ENCODE measurements at places on chromosomes 3 and 15.
A peak's percentile ranks its signal among the peaks of the same experiment; 100 is the strongest.

DNA sequence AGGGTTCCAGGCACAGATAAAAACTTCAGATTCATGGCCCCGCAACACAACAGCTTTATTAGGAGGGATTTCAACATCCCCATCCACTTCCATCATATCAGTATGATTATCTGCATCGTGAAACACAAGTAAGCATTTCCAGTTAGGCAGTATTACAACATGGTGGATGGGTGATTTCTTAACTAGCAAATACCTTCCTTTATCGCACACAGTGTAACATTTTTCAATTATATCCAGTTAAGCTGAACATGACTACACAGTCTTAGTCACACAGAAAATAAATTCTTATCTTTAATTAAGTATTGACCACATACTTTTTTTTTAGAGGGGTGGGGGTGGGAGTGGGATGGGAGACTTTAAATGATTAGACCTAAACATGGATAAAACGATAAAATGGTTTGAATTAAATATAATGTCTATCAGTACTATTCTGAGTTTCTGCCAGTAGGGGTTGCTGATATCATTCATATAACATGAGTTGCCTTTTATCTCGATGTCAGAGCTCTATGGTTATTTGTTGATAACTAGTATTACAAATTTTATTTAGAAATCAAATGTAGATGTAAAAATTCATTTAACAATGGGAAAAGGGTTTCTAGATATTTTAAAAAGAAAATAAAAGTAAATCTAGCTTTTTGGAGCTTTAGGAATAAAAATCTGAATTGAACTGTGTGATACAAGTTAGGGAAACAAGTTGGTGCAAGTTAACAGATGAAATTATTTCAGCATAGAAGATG lies 146.6 kb downstream of the TBL1XR1 start:
- DNase-seq, result no peak

DNA sequence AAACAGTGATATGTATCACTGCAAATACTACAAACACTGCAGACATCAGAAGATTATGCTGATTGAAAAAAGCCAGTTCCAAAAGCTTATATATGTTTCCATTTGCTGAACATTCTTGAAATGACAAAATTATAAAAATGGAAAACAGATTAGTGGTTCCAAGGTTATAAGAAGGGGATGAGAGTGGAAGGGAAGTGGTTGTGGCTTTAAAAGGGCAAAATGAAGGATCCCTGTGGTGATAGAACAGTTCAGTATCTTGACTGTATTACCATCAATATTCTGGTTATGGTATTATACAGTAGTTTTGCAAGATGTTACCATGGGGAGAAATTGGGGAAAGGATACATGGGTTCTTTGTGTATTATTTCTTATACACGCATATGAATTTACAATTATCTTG lies 77.8 kb downstream of the DZIP3 start:
- DNase-seq, result no peak

- peak; percentile 1 for DNase-seq
Measured at GRCh38 chr3:109532257-109533216, 195.2 kb upstream of the DPPA4 start.

DNA sequence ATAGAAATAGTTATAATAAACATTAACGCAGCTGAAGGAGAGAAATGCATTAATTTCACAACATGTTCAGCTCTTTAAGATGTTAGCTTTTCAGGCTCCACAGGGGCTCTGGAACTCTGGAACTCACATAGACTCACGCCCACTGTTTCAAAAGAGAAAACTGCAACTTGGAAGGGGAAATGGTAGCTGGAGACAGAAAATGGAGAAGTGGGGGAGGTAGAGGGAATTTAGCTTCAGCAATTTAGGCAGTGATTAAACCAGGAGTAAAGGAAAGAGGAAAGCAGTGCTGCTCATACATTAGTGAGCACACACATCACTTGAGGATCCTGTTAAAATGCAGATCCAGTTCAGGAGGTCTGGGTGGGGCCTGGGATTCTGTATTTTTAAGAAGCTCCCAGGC lies 274.8 kb upstream of the TRIM42 start:
- DNase-seq, result no peak

- DNase-seq, result no peak
Measured at GRCh38 chr15:94875550-94875949, 644.2 kb downstream of the MCTP2 start.

- DNase-seq, result no peak
Measured at GRCh38 chr3:153658136-153658535, 463.1 kb upstream of the ARHGEF26 start.

DNA sequence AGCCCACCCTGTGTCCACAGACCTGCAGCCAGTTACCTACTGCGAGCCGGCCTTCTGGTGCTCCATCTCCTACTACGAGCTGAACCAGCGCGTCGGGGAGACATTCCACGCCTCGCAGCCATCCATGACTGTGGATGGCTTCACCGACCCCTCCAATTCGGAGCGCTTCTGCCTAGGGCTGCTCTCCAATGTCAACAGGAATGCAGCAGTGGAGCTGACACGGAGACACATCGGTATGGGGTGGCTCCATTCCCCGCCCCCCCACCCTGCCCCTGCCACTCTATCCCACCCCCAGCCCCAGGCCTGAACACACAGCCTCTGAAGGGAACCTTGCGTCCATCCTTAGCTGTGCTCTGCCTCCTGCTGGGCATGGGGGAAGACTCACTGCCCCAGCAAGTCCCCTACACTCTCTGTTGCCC lies 73.2 kb downstream of the AAGAB start:
- DNase-seq, result no peak

- DNase-seq, result no peak
Measured at GRCh38 chr15:71627604-71628003, 182.8 kb upstream of the NR2E3 start.

DNA sequence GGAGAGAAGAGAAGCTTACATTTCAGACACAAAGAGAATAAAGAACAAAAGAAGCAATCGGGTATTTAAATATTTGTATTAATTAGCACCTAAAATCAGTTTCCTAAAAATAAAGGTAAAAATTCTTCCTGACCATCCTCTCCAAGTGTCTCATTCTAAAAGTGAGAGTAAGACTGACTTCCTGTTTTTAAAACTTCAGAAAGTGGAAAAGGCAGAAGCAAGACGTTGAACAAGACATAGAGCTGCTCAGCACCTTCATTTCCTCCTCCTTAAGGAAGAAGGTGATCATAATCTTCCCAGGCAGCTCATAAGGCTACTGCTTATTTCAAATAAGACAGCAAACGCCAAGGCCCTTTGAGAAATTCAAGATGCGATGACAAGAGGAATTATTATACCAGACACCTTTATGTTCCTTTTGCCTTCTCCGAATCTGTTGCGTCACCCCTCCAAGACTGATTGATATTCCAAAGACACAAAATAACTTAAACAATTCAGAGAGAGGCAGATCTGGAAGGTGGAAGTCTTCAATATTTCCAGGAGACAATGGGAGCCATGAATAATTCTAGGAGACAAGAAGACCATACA lies 238.8 kb upstream of the TLE3 start:
- DNase-seq, result no peak

DNA sequence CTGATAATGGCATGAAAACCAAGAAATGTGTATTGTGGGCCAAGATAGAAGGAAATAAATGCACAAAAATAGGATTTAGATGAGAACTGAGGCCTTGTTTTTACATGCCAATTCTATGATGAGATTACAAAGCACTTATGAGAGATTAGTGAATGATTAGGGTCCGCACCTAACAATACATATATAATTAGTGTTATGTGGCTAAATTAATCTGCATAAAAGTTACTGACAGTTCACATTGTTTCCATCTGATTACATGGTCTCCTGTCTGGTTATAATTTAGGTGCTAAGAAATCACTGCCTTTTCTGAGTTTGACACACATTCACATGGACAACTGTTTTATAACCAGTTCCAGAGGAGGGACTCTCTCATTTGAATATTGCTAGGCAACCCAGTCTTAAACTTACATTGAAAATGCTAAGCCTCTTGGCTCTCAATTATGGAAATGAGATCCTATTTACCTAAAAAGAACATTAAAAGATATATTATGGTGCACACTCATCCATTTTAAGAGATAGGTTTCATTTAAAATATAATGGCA lies 117.0 kb upstream of the ARL6 start:
- DNase-seq, result no peak

DNA sequence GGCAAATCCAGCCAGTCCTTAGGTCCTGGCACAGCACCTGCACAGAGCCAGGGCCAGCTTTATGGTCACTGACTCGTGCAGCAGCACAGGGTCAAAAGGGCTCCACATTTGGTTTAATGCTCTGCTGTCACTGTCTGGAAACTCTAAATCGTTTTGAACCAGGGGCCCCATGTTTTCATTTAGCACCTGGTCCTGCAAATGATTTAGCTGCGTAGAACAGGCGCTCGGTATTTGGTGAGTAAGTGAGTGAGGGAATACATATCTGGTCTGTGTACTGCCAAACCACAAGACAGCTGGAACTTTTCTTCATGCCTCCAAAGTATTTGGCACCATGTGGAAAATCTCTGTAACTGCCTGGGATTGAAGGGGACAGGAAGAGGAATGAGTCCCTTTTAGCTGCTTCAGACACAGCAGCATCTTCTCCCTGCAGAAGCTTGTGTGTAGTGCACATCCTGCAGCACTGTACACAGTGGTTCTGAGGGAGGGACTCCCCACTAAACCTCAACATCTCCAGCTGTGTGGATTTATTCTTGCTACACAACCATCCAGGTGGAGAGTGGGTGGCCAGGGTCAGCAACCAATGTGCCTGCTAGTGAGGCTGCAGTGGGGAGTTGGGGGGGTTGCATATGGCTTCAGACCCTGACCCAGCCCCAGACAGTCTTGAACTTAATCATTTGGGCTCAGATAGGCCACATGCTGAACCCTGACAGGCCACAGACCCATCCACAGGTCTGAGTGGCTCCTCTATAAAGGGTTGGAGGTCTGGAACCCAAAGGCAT lies 1.1 kb downstream of the SH2D7 start:
- DNase-seq, result no peak

DNA sequence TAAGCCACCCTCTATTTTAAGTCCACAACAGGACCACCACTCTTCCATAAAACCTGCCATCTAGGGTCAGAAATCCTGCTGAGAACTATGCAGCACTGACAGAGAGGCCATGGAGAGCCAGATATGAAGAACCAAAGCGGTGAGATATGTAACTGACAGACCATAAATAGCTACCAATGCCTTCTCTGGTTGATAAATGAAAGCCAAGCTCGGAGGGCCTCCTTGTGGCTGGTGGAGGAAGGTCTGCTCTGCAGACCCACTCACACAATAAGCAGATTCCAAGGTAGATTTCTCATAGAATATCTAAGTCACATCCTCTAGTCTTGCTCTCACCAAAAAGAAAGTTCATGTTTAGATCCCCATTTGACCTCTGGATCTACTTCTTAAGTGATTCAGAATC lies 38.9 kb downstream of the RYK start:
- DNase-seq, result no peak

- DNase-seq, result no peak
Measured at GRCh38 chr3:18111796-18112232, 313.3 kb downstream of the SATB1 start.

DNA sequence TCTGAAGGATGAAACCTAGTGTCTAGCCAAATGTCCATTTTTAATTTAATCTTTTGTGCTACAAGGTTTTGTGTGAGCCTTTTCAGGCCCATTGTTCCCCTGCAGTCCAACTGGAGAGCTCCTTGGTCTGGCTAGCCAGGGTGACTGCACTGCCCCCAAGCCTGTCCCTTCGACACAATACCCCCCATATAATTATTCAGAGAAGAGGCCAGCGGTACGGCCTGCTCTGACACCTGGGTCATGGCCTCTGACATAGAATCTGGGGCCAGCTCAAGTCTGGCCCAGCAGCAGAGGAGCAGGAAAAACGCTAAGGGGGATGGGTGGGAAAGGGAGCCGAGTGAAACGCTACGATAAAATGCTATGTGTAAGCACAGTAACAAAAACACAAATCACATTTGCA lies 64.2 kb upstream of the PYGO1 start:
- no peak for DNase-seq

DNA sequence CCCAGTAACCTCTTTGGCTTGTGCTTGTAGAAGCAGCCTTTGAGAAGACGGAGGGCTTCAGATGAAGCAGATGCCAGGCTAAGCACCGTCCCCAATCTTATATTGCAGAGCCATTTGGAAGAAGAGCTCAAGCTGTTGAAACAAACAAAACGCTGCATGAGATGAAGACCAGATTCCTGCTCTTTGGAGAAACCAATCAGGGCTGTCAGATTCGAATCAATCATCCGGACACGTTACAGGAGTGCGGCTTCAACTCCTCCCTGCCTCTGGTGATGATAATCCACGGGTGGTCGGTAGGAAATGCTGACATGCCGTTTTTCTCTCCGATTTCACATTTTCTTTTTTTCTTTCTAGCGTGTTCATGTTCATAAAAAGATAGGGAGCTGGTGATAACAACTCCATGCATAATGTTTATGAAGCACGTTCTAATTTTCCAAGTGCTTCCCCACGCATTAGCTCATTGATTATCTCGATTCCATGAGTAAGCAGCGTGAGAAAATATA lies 106.5 kb downstream of the LIPC start:
- no peak for DNase-seq

DNA sequence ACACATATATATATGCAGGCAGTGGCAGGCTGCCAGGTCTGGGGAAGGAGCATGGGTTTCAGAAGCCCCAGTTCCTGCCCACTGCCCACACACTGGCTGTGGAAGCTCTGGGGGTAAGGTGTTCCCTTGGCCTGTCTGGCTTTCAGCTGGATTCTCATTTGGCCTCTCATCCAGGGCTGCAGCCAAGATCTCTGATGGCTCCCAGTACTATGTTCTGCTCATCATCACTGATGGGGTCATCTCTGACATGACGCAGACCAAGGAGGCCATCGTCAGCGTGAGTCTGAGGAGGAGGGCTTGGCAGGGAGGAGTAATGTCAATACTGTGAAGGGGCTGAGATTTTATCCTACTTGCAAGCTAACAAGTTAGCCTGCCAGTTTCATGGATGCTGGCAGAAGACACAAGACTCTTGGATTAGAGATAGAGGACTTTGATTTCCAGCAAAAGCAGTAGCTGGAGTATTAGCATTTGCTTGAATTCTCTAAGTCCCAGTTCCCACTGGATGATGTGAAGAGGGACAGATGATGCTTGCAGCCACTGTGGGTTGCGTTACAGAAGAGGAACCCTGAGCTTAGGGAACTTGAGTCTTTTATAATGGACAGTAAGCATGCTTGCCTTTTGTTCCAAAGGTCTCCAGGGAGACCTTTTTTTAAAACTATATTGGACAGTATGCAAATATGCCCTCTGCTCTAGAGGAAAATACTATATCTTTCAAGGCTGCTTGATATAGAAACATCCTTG lies 5.6 kb upstream of the BRPF1 start:
- no peak for DNase-seq

- DNase-seq, result no peak
Measured at GRCh38 chr3:2765002-2765579, 345.1 kb downstream of the IL5RA start.

DNA sequence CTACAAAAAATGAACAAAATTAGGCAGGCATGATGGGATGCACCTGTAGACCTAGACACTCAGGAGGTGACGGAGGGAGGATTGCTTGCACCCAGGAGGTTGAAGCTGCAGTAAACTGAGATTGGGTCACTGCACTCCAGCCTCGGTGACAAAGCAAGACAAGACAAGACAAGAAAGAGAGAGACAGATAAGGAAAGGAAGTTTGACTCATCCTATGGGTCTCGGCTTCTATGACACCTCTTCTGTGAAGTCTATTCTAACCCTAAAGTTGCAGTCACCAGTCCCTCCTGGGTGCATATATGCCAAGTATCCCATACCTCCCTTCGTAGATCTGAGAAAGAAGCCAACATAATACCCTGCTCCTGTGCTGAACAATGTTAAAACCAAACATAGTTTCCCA lies 7.9 kb upstream of the ZMAT3 start:
- DNase-seq, result no peak

Measured in stimulated activated CD4-positive, alpha-beta T cell treated with anti-CD3 and anti-CD28 coated beads, Interleukin-1b, Interleukin-23, amount 100 ng/mL, for 1 hour (primary cell).